GM19239 (cell line): ENCODE measurements at places on chromosomes 2 and 18.

DNA sequence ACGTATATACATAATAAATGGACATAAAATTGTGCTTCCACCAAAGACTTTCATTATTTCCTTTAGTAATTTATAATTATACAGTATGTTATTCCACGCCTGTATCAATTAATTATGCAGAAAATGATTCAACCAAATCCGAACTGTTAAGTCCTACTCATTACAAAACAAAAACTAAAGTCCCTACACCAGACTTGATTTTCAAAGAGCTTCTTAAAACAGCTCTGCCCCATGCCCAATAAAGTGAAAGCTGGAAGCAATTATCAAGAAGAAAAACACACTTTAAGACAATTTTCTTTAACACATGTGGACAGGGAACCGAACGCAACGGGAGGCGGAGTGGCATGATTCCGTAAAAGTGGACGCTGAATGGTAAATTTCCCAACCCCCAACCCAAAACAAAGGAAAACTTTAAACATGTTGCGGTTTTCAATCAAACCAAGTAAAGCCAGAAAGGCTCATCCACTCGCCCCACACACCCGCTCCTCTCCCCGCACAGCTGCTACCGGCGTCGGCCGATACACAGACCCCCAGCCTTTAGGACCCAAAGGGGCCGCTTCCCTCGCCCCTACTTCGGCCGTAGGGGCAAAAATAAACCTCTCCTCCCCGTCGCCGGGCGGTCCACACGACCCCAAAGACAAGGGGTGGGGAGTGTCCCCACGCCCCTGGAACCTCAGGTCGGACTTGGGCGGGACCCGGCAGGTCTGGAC, 705 bp downstream of the YES1 start:
- no peak for DNase-seq

GRCh38 chr2:37670378-37671008, 949 bp downstream of the CDC42EP3 start:
- no peak for DNase-seq

GRCh38 chr2:199764273-199764800, 86.7 kb downstream of the FTCDNL1 start:
- no peak for DNase-seq

GRCh38 chr2:165627470-165627869, 158.0 kb downstream of the CSRNP3 start:
- DNase-seq = no peak

DNA sequence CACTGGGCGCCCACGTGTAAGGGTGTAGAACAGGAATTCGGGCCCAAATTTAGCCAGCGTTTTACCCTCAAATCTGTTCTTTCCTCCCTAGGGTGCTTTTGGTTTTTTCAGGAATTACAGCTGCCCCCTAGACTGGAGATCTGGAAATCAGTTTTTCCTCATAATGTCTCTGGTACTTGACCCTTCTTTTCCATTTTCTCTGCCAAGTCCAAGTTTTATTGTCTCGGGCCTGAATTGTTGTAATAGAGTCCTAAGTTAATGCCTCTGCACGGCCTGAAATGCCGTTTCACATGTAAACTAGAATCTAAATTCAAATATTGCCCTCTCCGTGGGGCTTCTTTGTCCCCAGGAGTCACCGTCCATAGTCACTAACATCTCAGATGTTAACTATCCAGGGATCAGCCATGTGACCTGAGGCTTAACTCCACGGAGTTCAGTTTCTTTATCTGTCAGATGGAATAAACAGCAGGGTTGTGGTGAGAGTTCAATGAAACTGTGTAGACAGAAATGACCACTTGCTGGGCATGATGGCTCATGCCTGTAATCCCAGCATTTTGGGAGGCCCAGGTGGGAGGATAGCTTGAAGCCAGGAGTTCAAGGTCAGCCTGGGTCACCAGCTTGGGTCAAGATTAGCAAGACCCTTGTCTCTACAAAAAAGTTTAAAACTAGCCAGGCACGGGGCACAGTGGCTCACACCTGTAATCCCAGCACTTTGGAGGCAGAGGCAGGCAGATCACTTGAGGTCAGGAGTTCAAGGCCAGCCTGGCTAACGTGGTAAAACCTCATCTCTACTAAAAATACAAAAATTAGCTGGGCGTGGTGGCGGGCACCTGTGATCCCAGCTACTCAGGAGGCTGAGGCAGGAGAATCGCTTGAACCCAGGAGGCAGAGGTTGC, 12.7 kb upstream of the CABLES1 start:
- no peak for DNase-seq

GRCh38 chr2:102449370-102449974, 23.6 kb upstream of the SLC9A4 start:
- no peak for DNase-seq

GRCh38 chr2:233380995-233381637, 26.8 kb downstream of the DGKD start:
- no peak for DNase-seq

DNA sequence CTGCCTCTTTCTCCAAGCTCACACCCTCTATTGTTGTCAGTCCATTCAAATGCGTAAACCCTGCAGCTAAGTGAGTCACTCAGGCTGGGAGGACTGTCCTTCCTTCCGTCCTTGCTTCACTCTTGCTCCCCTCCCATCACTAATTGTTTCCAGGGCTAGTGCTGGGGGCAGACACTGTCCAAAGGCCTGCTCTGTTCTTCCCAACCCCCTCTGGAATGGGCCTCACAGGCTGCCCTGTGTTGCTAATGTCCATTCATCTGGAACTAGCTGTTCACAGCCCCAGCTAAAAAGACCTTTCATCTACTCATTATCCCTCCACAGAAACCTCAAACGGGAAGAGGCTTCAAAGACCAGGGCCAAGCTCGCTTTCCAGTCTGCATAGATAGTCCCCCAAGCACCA, 31.9 kb upstream of the NRP2 start:
- DNase-seq = no peak

- DNase-seq = no peak
Observed at GRCh38 chr2:51628917-51629316, 597.0 kb upstream of the NRXN1 start.

DNA sequence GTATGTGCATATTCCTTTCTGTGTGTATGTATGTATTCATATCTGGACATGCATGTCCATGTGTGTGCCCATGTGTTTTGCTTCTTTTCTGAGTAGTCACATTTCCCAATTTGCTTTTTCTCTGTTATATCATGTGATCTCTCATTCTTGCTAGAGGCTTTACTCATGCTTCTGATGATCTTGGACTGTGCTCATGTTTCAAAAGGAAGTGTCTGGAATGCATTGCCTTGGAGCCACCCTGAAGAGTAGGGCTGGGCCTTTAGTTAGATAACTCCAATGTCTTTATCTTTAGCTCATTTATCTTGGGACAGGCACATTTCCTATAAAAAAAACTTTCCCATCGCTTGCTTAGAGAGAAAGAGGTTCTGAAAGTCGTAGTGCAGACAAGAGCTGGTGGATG, 859.2 kb downstream of the CNTNAP5 start:
- DNase-seq = no peak

- no peak for DNase-seq
Observed at GRCh38 chr2:173711816-173712215, 253.4 kb downstream of the SP3 start.

GRCh38 chr2:65957454-65957853, 477.5 kb upstream of the MEIS1 start:
- no peak for DNase-seq

- no peak for DNase-seq
Observed at GRCh38 chr2:24984912-24985311, 13.2 kb upstream of the DNAJC27 start.

GRCh38 chr2:174247474-174248186, 702 bp downstream of the OLA1 start:
- DNase-seq = peak; percentile 9

GRCh38 chr2:171420728-171421563, 12.8 kb downstream of the METTL8 start:
- no peak for DNase-seq

GRCh38 chr18:55236150-55236931, 277.1 kb upstream of the CCDC68 start:
- DNase-seq = no peak

- DNase-seq = no peak
Observed at GRCh38 chr18:80119111-80119510, 10.0 kb downstream of the ADNP2 start.

DNA sequence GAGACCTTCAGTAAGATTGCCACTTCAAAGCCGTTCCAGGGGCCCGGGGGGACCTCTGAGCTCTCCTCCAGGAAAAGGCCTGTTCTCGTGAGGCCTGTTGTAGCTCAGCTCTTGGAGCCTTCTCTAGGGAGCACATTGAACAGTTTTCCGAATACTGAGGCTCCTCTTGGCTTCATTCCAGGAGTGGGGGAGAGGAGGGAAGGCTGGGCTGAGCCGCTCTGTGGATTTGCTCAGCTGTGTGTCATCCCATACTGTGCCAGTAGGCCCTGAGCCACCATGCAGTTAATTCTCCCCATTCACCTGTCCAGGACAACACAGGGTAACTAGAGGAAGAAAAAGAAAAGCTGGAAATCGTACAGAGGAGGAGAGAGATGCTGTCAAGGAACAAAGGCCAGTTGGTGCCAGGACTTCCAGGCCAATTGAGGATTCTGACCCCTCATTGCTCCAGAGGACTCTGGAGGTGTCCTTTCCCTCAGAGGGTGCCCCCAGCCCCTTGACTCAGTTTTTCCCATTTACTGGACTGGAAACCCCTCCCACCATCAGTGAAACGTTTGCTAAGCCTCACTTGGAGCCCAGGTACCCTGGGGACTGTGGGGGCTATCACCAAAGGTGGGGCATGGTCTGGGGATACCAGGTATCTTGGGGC, 41.4 kb downstream of the HS1BP3 start:
- no peak for DNase-seq

DNA sequence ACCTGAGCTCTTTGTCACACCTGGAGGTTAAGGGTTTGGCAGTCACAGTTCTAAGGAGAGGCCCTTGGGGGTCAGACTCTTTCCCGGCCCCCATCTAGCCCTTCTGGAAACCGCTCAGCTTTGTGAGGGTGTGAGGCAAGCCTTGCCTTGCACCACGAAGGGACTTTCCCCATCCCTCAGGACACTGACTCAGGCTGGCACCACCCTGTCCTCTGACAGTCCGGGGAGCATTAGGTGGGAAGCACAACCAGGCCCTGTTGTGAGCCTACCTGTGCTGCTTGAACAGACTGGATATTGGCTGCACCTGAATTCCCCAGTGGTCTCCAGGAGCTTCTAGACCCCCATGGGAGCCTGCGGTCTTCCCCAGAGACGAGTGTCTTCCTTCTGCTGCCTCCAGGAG, 47.0 kb upstream of the GBX2 start:
- no peak for DNase-seq

DNA sequence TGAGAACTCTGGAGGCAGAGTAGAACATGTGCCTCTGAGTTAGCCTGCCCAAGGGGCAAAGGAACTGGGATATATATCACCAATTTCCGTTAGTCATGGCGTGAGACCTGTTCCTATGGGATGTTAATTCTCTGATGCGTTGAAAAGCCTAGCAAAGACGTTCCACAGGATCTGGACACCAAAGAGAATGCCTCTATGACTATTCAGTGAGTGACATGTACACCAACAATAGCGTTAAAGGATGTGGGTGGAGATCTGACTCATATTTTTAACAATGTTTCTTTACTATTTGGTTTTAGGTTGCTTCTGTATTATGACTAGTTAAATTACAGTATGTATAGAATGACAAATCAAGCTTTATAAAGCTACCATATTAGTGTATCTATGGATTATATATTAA, 320.9 kb upstream of the MC4R start:
- DNase-seq = no peak
